ENCODE measurements at places on chromosomes 3 and 15. TPM values are rescaled to one million over a fixed set of nuclear protein-coding genes. Genes with fewer than 3 reads are reported as not detected.

GOLGA6D gene
- total RNA-seq: not detected

CD86 gene
- 7.5 TPM for total RNA-seq

ARPIN gene
- total RNA-seq: 26.2 TPM

DPPA2 gene
- not detected for total RNA-seq

CKMT1A gene
- not detected for total RNA-seq

DNA sequence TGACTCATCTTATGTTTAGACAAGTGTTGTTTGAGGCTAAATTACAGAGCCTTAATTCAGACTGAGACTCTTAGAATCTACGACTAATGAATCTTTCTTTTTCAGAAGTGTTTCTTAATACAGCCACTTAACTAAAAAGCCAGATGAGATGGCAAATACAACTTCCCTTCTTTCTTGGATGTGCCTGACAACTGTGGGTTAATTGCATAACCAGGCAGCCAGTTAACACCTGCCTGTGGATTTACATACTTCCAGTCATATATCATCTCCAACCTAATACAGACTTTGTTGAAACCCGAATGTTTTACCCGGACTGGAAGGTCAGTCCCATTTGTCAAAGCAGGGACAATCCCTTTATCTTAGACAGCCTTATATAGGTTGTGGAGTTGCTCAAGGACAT lies 297.6 kb downstream of the VPS13C start:
- no peak overlapping the region for H3K27ac ChIP-seq
- H3K4me1 ChIP-seq: no peaks in the 10 kb centered on the region
- no peaks in the 10 kb centered on the region for H3K36me3 ChIP-seq
- DNase-seq: no peak
- no peak overlapping the region for H3K4me3 ChIP-seq

GRCh38 chr3:124700880-124701684 lies 29.2 kb upstream of the UMPS start:
- no peaks in the 10 kb centered on the region for H3K4me1 ChIP-seq
- H3K27ac ChIP-seq: no peak overlapping the region
- H3K27me3 ChIP-seq: no peaks in the 10 kb centered on the region
- DNase-seq: no peak

- H3K4me1 ChIP-seq: no peaks in the 10 kb centered on the region
- no peak overlapping the region for H3K4me3 ChIP-seq
- no peaks in the 10 kb centered on the region for H3K27me3 ChIP-seq
- H3K27ac ChIP-seq: no peak overlapping the region
Observed at GRCh38 chr3:48881006-48881405, 17.7 kb downstream of the SLC25A20 start.

DNA sequence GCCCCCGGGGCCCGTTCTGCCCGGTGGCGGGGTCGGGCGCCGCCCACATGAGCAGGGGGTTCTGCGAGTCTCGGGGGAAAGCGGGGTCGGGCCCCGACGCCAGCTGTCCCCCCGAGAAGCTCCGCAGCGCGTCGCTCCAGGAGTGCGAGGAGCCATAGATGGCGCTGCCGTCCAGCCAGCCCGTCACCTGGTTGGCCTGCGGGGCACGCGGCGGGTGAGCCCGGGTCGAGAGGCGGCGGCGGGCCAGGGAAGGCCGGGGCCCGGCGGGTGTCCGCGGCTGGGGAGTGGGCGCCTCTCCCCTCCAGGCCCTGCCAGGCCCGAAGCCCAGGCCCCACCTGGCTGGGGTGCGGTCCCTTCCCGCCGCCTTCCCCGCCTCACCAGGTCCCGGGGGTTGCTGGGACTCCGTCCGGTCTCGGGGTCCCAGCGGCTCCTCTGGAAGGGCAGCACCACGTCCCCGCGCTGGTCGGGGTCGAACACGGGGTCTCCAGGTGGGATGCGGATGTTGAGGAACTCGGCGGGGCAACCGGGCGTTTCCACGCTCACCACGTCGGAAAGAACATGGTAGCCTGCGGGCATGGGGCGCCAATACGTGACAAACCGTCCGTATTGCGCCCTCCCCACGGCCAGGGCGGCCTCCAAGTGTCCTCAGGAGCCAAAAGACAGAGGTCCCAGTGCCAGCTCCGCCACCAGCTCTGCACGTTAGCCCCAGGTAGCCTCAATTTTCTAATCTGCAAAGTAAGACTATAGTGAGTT lies 2.4 kb downstream of the DUOX2 start:
- H3K4me3 ChIP-seq: no peak overlapping the region
- H3K27ac ChIP-seq: no peak overlapping the region
- peaks cover 31% of the 10 kb centered on the region for H3K4me1 ChIP-seq
- H3K27me3 ChIP-seq: peaks cover under 1% of the 10 kb centered on the region
- no peaks in the 10 kb centered on the region for H3K36me3 ChIP-seq

DNA sequence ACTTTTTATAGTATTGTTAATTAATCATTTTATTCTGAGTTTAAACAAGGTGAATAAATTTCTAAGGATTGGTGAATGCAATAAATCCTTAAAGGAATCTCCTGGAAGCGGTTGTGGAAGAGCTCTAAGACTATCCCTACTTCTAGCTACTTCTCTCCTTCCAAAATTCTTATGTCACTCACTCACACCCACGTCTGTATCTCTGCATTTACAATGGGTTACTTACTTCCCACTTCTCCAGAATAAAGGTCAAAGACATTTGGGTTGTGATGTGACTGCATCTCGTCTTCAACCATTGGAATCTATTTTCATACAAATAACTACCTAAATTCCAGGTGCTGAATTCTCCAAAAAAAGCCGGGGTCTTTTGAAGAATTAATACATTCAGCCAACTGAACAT lies 234.2 kb upstream of the MDFIC2 start:
- H3K4me3 ChIP-seq: no peak overlapping the region
- H3K36me3 ChIP-seq: no peaks in the 10 kb centered on the region
- DNase-seq: no peak
- H3K27ac ChIP-seq: no peak overlapping the region
